ENCODE measurements at places on chromosomes 16 and 17.
A peak's percentile ranks its signal among the peaks of the same experiment; 100 is the strongest.

- peak; percentile 23 for DNase-seq
Observed at GRCh38 chr16:12067714-12068401, 91.3 kb downstream of the SNX29 start.

- DNase-seq, result no peak
Observed at GRCh38 chr17:75864448-75864871, 9.3 kb upstream of the WBP2 start.

GRCh38 chr16:58661199-58661830 is 23.3 kb downstream of the SLC38A7 start:
- no peak for DNase-seq

DNA sequence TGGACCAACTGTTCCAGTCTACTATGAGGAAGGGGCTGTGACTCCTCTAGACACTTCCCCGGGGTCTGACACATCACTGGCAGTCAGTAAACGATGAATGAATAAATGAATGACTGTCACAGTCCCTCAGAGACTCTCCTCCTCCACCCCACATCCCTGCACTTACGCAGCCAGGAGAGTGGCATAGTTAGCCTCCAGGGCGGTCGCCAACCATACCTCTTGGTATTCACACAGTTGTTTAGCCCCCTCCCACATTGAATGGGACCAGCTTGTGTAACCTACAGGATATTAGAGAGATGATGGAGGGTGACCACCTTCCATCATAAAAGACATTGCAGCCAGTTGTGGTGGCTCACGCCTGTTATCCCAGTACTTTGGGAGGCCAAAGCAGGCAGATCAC is 25.7 kb downstream of the UBALD1 start:
- DNase-seq, result no peak

DNA sequence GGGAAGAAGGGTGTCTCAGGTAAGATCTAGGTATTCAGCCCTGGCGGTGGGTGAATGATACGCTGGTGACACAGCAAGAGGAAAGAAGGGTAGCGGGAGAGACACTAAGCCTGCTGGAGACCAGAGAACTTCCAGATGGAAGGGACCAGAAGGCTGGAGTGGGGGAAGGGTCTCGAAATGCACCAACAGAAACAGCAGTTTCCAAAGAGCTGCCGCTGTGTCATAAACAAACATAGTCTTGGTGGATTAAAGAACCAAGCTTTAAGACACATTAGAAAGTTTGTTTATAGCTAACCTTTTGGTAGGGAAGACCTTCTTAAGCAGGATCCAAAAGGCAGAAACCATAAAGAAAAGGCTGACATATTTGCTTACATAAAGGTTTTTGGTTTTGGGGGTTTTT is 20.9 kb downstream of the TRPV3 start:
- DNase-seq, result no peak

GRCh38 chr17:57114085-57114673 is 29.1 kb downstream of the AKAP1 start:
- DNase-seq, result peak; percentile 55

- DNase-seq, result no peak
Observed at GRCh38 chr17:8408371-8408770, 10.7 kb upstream of the RNF222 start.

DNA sequence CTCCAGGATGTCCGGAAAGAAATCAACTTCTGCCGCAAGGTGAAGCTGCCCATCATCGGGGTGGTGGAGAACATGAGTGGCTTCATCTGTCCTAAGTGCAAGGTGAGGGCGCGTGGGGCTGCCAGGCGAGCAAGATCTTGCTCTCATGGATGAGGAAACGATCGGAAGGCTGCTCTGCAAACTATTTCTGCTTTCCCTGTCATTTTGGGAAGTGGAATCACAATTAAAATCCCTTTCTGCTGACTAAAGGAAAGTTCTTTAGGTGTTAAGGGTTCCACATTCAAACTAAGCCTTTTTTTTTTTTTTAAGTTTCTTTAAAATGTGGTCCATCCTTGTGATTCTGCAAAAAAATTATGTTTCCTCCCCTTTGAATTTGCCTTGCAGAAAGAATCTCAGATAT is 17.7 kb downstream of the NUBP1 start:
- no peak for DNase-seq

DNA sequence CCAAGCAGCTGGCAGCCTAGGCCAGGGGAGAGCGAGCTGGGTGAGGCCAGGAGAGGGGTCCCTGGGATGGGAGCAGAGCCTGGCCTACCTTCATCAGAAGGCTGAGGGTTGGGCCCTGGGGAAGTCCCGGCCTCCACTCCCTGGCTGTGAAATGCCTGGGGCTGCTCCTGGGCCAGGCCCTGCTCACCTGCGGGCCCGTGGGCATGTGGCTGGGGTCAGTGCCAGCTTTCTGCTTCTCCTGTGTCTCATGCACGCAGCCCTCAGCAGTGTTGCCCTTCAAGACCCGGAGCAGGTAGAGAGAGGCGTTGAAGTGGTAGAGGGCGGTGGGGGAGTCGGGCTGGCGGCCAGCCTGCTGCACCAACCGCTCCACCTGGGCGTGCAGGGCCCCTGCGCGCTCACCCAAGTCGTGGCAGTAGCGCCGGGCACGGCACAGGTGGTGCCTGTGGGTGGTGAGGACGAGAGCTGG is 12.4 kb downstream of the MYBBP1A start:
- DNase-seq, result no peak

DNA sequence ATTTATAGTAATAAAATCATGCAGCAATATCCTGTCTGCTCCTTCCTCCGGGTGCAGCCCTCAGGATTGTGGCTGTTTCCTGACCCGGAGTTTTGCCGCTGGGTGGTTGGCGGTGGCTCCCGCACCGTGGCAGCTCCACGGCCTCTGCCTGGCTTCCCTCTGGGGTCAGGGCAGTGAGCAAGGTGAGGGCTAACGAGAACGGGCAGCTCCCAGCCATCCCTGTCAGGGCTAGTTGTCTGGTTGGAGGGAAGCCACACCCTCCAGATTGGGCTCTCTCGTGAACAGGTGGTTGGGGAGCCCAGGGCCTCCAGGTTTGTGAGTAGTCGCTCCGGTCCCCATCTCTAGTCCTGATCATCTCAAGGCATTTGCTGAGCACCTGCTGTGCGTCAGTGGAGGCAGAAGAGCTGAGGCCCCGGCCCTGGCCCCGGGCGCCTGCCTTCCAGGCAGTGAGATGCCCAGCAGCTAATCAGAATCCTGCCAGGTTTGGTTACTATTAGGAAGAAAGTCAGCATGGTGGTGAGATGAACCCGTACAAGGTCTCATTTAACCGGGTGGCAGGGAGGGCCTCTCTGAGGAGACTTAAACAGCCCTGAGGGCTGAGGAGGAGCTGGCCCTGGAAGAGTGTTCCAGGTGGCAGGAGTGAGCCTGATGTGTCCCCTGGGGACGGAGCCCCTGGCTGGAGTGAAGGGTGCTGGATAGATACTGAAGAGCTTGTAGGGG is 2.3 kb upstream of the NUDT16L1 start:
- DNase-seq, result no peak

DNA sequence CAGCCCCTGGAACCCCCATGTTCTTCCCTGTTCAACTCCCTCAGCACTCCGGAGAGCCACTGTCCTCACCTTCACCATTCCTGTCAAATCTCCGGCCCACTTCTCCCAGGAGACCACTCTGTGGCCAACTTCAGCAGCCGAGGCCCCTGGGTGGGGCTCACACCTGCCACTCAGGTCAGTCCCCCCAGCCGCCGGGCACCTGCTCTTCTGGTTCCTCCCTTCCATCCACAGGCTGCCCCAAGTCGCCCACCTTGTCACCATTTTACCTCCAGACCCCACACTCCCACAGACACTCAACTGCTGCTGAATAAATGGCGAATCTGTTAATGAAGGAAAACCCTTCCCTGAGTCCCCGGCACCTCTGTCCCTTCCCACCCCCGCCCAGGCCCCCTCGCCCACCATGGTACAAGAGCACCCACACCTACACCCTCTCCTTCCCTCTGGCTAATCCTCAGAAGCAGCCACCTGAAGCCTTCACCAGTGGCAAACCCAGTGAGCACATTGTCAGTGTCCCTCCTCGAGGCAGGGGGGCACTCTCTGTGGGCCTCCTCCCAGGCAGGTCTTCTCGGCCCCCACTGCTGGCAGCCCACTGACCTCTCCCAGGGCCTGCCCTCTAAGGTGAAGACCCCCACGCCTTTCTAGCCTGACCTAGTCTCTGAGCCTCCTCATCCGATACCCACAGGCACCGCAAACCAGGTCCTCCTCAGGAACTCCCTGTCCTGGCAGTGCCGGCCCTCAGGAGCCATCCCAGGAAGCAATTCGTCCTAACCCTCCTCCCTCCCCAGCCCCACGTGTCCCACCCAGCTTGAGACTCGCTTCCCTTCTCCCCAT is 8.2 kb downstream of the CANT1 start:
- no peak for DNase-seq

DNA sequence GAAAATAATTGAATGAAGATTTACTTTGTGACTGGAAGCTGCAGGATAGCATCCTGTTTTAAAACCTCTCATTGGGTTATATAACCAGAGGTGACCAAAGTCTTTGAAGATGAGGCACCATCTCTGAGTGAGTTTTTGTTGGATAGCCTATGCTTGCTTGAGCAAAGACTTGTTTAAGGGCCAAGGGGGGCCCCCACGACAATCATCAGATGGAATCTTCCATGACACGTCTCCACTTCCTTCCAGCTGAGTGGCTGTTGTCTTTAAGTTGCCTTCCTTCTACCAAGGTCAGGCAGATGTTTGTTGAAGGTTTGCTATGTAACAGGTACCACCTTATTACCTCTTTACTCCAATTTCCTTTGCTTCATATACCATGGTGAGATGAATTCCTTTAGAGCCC is 188.8 kb downstream of the PRKCA start:
- no peak for DNase-seq

DNA sequence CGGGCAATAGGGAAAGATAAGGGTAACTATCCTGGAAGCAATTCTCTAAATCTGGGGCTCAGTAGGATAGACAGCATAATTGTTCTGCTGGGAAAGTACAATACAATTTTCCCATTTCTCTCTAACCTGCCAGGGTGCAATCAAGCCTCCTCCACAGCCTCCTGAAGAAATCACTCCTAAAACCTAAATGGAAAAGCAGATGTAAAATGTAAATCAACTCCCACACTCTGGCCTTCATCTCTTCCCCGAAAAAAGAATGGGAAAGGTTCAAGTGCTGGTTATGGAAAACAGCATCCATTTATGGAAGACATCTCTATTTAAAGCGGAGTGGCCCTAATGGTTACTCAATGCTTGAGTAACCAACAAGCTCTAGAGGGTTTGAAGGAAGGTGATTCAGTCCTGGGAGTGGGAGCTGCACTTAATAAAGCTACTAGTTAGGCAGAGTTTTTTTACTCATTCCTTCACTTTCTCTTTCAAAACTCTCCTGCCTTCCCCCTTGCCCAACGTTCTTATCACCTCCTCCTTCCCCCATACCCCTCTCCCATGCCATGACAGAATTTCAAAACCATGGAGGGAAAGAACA is 5.1 kb downstream of the MMD start:
- no peak for DNase-seq

- DNase-seq, result no peak
Observed at GRCh38 chr16:75250809-75251279, 580 bp downstream of the BCAR1 start.

DNA sequence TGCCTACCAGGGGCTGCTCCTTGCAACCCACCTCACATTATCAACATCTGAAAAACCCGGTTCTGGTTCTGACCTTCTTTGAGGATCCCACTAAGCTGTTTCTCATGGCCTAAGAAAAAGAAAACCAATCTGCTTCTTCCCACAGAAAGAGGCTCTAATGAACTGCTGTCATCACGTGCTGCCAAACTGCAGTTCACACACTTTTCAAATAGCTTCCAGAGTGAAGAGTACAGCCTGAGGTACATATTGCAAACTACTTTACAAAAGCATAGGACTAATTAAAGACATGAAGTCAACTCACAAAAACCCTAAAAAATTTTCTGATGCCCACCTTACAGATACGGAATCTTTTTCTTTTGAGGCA is 36.7 kb downstream of the SMG6 start:
- DNase-seq, result no peak

DNA sequence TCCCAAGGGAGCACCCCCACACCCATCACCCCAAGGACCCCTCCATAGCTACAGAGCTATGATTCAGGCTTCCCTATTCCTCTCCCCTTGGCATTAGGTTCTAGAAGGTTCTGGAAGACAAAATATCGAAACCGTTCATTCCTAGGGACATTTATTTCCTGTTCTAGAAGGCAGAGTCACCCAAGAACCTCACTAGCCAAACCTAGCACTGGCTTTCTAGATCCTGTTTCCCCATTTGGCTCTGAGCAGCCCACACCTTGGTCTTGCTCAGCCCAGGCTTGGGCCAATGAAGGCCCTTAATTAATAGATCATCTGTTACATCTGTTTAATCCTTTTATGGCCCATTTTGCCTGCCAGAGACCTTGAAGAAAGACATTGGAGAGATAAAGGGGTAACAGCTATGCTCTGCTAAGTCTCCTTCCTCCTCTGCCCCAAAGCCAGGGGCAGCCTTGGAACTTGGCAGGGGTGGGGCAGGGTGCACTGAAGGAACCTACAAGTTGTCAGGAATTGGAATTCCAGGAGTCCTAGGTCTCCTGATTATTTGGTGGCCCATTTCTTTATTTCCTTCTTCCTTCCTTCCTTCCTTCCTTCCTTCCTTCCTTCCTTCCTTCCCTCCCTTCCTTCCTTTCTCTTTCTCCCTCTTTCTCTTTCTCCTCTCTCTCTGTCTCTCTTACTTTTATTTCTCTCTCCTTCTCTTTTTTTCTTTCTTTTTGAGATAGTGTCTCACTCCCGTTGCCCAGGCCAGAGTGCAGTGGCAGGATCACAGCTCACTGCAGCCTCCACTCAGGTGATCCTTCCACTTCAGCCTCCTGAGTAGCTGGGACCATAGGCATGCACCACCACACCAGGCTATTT is 8.7 kb upstream of the FZD2 start:
- DNase-seq, result no peak

DNA sequence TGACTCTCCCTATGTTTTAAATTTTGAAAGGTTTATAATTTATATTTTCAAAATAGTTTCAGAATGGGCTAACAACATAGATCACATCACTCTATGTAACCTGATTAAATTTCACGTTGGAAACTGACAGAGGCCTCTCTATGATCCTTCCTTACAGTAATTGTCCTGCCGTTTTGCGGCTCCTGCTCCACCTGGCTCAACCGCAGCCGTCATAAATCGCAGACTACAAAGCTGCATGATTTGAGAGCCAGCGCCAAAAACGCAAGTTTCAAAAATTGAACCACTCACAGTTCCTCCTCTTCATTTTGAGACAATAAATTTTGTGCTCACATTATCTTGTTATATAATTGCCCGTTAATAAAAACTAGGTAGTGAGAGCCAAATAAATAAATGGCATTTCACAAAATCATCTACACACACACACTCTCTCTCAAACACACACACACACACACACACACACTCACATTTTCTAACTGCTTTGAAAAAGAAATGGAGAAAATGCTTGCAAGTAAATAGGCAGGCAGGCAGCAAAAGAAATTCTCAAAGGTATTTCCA is 263.1 kb upstream of the PSMD7 start:
- DNase-seq, result no peak

GRCh38 chr17:74330446-74330845 is 4.4 kb downstream of the KIF19 start:
- DNase-seq, result no peak

GRCh38 chr16:11791144-11791828 is 5.8 kb downstream of the ZC3H7A start:
- no peak for DNase-seq

- DNase-seq, result no peak
Observed at GRCh38 chr16:15874745-15875314, 13.6 kb downstream of the CEP20 start.

Measured in activated CD4-positive, alpha-beta T cell treated with anti-CD3 and anti-CD28 coated beads for 1 hour (primary cell).